ENCODE measurements at places on chromosomes 12 and 14.

- H3K27me3 ChIP-seq = no peaks in the 10 kb centered on the region
- H3K4me1 ChIP-seq = peaks cover 40% of the 10 kb centered on the region
- no peak for DNase-seq
These were observed 57.0 kb downstream of the NCOR2 start for GRCh38 chr12:124510301-124510970.

GRCh38 chr12:69500631-69501030 lies 30.4 kb downstream of the FRS2 start:
- H3K4me1 ChIP-seq = peaks cover 11% of the 10 kb centered on the region
- no peak overlapping the region for H3K4me3 ChIP-seq
- H3K36me3 ChIP-seq = no peaks in the 10 kb centered on the region
- DNase-seq = peak; percentile 71
- H3K27ac ChIP-seq = no peak overlapping the region
- no peaks in the 10 kb centered on the region for H3K27me3 ChIP-seq

- peak overlapping the region; percentile 83 for H3K4me3 ChIP-seq
- peaks cover 12% of the 10 kb centered on the region for H3K4me1 ChIP-seq
- peak; percentile 20 for DNase-seq
- H3K36me3 ChIP-seq = peaks cover 3% of the 10 kb centered on the region
These were observed 1.9 kb downstream of the PPP1R3E start for GRCh38 chr14:23300687-23301223.

GRCh38 chr12:93380480-93381121 lies 2.9 kb downstream of the NUDT4 start:
- H3K4me3 ChIP-seq = peak overlapping the region; percentile 97
- H3K27me3 ChIP-seq = no peaks in the 10 kb centered on the region
- DNase-seq = peak; percentile 62
- peaks cover 4% of the 10 kb centered on the region for H3K4me1 ChIP-seq
- no peaks in the 10 kb centered on the region for H3K36me3 ChIP-seq

GRCh38 chr14:77964586-77964985 lies 164.7 kb downstream of the ADCK1 start:
- no peaks in the 10 kb centered on the region for H3K36me3 ChIP-seq
- no peaks in the 10 kb centered on the region for H3K4me1 ChIP-seq
- H3K27me3 ChIP-seq = peaks cover 5% of the 10 kb centered on the region
- H3K27ac ChIP-seq = no peak overlapping the region
- H3K4me3 ChIP-seq = no peak overlapping the region
- no peak for DNase-seq

DNA sequence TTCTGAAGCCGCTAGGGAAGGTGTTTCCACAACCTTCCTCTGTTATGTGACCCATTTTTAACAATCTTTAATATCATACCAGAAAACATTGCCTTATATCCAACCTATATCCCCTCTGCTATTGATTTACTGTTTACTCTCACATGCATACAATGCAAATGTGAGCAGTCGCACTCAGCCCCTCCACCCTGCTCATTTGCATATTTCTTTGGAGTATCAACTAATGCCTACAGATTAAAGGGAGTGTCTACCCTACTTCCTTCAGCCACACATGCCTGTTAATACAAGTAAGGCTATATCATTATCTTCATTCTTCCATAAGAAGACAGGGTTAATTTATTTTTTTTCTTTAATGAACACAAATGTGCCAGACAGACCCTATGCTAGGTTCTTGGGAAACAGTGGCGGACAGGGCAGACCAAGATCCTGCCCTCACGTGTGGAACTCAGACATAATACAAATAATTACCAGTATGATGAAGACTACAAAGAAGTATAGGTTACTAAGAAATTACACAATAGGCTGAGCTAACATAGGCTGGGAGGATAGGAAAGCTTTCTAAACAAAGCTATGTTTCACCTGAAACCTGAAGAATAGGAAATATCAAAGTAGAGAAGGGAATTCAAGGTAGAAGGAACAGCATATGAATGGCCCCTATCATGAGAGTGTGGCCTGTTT lies 107.3 kb upstream of the MDM1 start:
- H3K27me3 ChIP-seq = no peaks in the 10 kb centered on the region
- no peaks in the 10 kb centered on the region for H3K4me1 ChIP-seq
- DNase-seq = no peak

DNA sequence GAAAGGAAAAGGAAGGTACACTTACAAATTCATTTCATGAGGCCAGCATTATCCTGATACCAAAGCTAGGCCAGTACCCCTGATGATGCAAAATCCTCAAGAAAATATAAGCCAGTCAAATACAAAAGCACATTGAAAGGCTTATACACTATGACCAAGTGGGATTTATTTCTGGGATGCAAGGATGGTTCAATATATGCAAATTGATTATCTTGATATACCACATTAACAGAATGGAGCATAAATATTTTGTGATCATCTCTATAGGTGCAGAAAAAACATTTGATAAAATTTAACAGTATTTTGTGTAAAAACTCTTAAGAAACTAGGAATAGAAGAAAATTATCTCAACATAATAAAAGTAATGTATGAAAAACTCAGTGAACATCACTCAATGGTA lies 97.0 kb upstream of the BCAT1 start:
- no peak for DNase-seq
- H3K4me1 ChIP-seq = no peaks in the 10 kb centered on the region
- no peak overlapping the region for H3K4me3 ChIP-seq
- H3K27me3 ChIP-seq = peaks cover 4% of the 10 kb centered on the region
- H3K27ac ChIP-seq = no peak overlapping the region

GRCh38 chr14:75634848-75635247 lies 25.8 kb downstream of the ERG28 start:
- H3K27me3 ChIP-seq = peaks cover 3% of the 10 kb centered on the region
- DNase-seq = no peak
- H3K4me3 ChIP-seq = no peak overlapping the region
- H3K4me1 ChIP-seq = no peaks in the 10 kb centered on the region
- H3K27ac ChIP-seq = no peak overlapping the region
- H3K36me3 ChIP-seq = no peaks in the 10 kb centered on the region

GRCh38 chr14:95611293-95611880 lies 74.8 kb upstream of the TCL1B start:
- H3K4me3 ChIP-seq = no peak overlapping the region
- DNase-seq = no peak
- H3K36me3 ChIP-seq = no peaks in the 10 kb centered on the region
- H3K27ac ChIP-seq = no peak overlapping the region
- H3K27me3 ChIP-seq = no peaks in the 10 kb centered on the region

DNA sequence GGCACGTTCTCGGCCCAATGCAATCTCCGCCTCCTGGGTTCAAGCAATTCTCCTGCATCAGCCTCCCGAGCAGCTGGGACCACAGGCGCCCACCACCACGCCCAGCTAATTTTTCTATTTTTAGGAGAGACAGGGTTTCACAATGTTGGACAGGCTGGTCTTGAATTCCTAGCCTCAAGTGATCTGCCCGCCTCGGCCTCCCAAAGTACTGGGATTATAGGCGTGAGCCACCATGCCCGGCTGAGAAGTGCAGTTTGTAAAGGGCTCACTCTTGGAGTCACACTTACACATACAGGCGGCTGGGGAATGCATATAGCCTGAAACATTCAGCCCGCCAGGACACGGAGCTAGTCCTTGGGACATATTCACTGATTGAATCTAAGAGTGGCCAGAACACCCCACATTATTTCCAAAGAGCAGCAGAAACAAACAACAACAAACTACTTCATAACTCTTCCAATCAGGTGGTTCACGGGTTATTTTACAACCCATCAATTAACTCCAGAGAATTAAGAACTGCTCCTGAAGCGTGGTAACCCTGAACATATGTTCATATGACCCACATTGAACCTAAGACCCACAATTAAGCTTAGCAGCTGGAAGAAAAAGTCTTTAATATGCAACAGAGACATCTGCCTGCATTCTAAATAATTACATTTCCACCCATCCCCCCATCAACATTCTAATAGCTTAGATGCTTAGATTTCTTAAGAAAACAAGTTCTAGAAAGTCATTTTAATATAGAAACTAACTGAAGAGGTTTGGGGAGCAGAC lies 49.2 kb downstream of the SSH1 start:
- H3K36me3 ChIP-seq = peaks cover 39% of the 10 kb centered on the region
- no peak overlapping the region for H3K27ac ChIP-seq
- H3K4me3 ChIP-seq = no peak overlapping the region
- no peaks in the 10 kb centered on the region for H3K27me3 ChIP-seq
- no peak for DNase-seq

DNA sequence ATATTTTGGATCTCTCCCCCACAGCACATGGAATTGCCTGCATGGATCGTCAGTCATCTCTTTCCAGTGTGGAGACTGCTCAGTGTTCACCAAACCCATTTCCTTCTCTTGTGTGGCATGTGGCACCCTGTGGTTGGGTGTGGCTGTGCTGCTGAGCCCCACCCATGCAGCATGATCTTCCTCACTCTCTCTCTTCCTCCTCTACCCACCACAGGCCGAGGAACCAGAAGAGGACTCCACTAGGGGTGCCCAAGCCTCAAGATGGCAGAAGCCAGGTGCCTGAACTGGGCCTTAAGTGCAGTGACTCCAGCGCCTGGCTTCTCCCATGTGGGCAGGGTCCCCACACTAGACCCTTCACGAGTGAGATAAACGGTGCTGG lies 66.8 kb upstream of the GPR68 start:
- no peak overlapping the region for H3K4me3 ChIP-seq
- no peaks in the 10 kb centered on the region for H3K4me1 ChIP-seq
- H3K36me3 ChIP-seq = no peaks in the 10 kb centered on the region
- no peak for DNase-seq

GRCh38 chr12:88529531-88530488 lies 50.5 kb downstream of the KITLG start:
- DNase-seq = no peak
- H3K27me3 ChIP-seq = no peaks in the 10 kb centered on the region
- no peaks in the 10 kb centered on the region for H3K4me1 ChIP-seq
- H3K27ac ChIP-seq = no peak overlapping the region
- H3K4me3 ChIP-seq = no peak overlapping the region

- H3K36me3 ChIP-seq = peaks cover 4% of the 10 kb centered on the region
- H3K4me3 ChIP-seq = no peak overlapping the region
- DNase-seq = no peak
- H3K27me3 ChIP-seq = no peaks in the 10 kb centered on the region
These were observed 11.9 kb downstream of the NUP37 start for GRCh38 chr12:102107970-102108369.

- no peak for DNase-seq
- no peaks in the 10 kb centered on the region for H3K36me3 ChIP-seq
- H3K27me3 ChIP-seq = peaks cover 3% of the 10 kb centered on the region
- no peaks in the 10 kb centered on the region for H3K4me1 ChIP-seq
- H3K4me3 ChIP-seq = no peak overlapping the region
- no peak overlapping the region for H3K27ac ChIP-seq
These were observed 31.6 kb downstream of the PDE6H start for GRCh38 chr12:15004421-15004820.

- no peak overlapping the region for H3K4me3 ChIP-seq
- H3K27ac ChIP-seq = no peak overlapping the region
- no peaks in the 10 kb centered on the region for H3K27me3 ChIP-seq
- H3K36me3 ChIP-seq = no peaks in the 10 kb centered on the region
- no peak for DNase-seq
These were observed 368.6 kb downstream of the BCL11B start for GRCh38 chr14:98903371-98903770.

- DNase-seq = peak; percentile 20
- no peaks in the 10 kb centered on the region for H3K36me3 ChIP-seq
- H3K4me1 ChIP-seq = peaks cover 2% of the 10 kb centered on the region
- H3K27me3 ChIP-seq = no peaks in the 10 kb centered on the region
These were observed 703 bp downstream of the NOVA1 start for GRCh38 chr14:26597071-26597588.

DNA sequence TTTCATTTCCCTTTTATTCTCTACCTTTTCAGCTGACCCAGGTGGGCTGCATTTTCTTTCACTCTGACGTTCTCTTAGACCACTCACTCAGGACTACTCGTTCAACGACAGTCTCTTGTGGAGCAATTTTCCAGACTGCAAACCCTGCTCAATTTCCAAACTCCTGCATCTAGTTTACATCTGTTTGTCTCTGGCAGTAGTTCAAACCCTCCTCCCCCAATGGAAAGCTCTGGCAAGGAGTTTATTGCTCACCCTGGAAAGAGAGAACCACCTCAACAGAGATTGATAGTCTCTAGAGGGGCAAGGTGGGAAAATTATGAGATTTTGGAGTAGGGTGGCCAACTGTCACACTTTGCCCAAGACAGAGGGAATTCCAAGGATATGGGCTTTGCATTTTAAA lies 130.2 kb downstream of the TSHR start:
- no peak for DNase-seq
- no peaks in the 10 kb centered on the region for H3K4me1 ChIP-seq
- H3K27me3 ChIP-seq = no peaks in the 10 kb centered on the region
- H3K36me3 ChIP-seq = no peaks in the 10 kb centered on the region
- no peak overlapping the region for H3K4me3 ChIP-seq

DNA sequence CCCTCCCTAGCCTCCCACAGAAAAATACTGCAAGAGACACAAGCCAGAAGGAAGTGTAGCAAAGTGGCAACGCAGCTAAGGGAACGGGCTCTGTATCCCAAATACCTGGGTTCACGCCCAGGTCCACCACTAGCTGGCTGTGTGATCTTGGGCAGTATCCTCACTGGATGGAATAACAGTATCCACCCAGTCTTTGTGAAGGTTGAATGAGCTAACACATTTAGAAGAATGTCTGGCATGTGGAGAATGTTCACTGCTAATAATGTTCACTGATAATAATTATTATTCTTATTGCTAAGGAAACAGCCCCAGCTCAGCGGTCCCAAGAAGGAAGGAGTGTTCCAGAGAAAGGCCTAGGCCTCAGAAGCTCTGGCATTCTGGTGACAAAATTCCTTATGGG lies 70.9 kb downstream of the VWF start:
- H3K4me1 ChIP-seq = no peaks in the 10 kb centered on the region
- H3K36me3 ChIP-seq = no peaks in the 10 kb centered on the region
- no peak overlapping the region for H3K27ac ChIP-seq
- no peak overlapping the region for H3K4me3 ChIP-seq

- no peaks in the 10 kb centered on the region for H3K36me3 ChIP-seq
- H3K4me1 ChIP-seq = peaks cover 12% of the 10 kb centered on the region
- no peaks in the 10 kb centered on the region for H3K27me3 ChIP-seq
- H3K4me3 ChIP-seq = peak overlapping the region; percentile 71
- peak overlapping the region; percentile 99 for H3K27ac ChIP-seq
These were observed 2.0 kb upstream of the ERC1 start for GRCh38 chr12:989051-989450.

DNA sequence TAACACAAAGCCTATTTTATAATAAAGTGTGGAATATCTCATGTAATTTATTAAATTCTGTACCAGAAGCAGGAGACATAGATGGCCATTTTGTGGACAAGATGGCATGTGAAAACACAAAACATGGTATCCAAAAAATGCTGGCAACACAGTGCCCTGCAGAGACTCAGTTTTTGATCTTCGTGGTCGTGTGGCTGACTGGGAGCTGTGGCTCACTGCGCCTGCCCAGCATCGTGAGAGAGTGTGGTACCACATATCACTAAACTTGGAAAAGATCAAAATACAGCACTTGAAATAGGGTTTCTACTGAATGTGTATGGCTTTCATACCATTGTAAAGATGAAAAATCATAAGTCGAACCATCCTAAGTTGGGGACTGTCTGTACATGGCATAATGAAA lies 43.0 kb upstream of the MANSC4 start:
- no peak overlapping the region for H3K4me3 ChIP-seq
- H3K27me3 ChIP-seq = no peaks in the 10 kb centered on the region
- DNase-seq = no peak
- no peak overlapping the region for H3K27ac ChIP-seq

- DNase-seq = no peak
- H3K4me1 ChIP-seq = no peaks in the 10 kb centered on the region
- no peak overlapping the region for H3K4me3 ChIP-seq
- H3K27ac ChIP-seq = no peak overlapping the region
These were observed 229.5 kb downstream of the IPO8 start for GRCh38 chr12:30466093-30466585.
